NCI-H1417 treated with DMSO at 0.1 percent for 48 hours (cell line): ENCODE measurements at places on chromosomes 7 and 10.

DNA sequence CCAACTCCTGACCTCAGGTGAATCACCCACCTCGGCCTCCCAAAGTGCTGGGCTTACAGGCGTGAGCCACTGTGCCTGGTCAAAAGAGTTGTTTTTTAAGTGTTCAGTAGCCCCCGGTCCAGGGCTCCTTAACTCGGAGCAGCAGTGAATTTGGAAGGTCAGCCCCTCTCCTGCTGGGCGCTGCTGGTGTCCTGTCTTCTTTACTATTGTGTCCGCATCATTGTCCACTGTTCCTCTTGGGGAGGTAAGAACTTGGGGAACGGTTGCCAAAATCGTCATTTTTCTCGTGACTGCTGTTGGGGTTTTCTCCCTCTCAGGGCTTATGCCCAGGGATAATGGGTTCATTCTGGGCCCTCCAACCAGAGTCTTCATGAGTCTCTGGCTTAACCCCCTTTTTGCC, 46.7 kb downstream of the CAMK1D start:
- DNase-seq, result no peak

- DNase-seq, result no peak
These were observed at the start of gene ZNF316 for GRCh38 chr7:6636741-6637543. Gene ZNF316 (plus strand): TSS chr7:6637318. CDS start chr7:6642410, 5,092 bp downstream.

DNA sequence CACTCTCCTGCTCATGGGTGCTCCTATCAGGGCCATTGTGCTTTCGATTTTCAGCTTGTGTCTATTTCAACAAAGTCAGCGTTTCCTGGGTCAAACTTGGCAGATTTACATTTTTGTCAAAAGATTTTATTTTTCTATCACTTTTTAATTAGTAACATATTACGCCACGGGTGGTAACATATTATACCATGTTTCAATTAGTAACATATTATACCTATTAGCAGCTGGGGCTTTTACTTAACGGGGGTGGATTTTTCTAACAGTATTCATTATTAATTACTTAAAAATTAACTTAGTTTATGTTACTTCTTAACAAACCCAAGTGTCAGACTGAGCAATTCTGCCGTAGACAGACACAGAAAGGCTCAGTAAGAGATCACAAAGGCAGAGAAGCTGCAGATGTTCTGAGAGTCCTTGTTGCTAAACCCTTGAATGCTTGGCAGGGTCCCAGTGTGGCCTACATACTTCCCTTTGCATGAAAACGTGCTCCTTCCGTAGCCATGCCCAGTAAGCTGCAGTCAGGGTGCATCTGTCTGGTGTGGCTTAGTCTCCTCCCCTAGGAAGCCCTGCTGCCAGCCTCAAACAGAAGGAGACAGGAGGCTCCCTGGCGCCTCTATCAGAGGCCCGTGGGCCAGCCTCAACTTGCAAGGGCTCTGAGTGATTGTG, 263.1 kb upstream of the CXCL12 start:
- DNase-seq, result no peak

- DNase-seq, result no peak
These were observed 13.7 kb downstream of the CISD1 start for GRCh38 chr10:58282615-58283014.

GRCh38 chr7:119996634-119997033, 276.3 kb upstream of the KCND2 start:
- DNase-seq, result no peak

GRCh38 chr7:111011520-111011919, 79.4 kb upstream of the LRRN3 start:
- no peak for DNase-seq

- no peak for DNase-seq
These were observed 12.6 kb downstream of the HPS1 start for GRCh38 chr10:98433881-98434732.

GRCh38 chr7:131338691-131339390, 11.2 kb downstream of the MKLN1 start:
- DNase-seq, result no peak

- no peak for DNase-seq
These were observed 242.1 kb downstream of the CDC14C start for GRCh38 chr7:49166441-49166840.

GRCh38 chr7:107846324-107846723, 43.3 kb upstream of the SLC26A3 start:
- no peak for DNase-seq

DNA sequence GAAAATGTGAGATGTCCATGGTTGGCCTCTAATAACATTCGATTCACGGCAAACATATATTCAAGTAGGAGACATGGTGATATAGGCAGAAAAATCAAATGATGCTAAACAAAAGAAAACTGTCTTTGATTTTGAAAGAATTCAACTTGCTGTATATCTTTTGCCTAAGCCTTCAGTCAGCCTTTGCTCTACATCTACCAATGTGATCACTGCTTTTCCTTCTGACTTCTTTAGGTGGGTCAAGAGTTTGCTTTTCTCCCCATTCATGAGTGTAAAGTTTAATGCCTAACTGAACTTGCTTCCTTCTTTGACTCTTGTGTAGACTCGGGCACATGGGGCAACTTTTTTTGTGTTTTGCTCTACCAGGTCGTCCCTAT, 417 bp upstream of the HIF1AN start:
- no peak for DNase-seq

DNA sequence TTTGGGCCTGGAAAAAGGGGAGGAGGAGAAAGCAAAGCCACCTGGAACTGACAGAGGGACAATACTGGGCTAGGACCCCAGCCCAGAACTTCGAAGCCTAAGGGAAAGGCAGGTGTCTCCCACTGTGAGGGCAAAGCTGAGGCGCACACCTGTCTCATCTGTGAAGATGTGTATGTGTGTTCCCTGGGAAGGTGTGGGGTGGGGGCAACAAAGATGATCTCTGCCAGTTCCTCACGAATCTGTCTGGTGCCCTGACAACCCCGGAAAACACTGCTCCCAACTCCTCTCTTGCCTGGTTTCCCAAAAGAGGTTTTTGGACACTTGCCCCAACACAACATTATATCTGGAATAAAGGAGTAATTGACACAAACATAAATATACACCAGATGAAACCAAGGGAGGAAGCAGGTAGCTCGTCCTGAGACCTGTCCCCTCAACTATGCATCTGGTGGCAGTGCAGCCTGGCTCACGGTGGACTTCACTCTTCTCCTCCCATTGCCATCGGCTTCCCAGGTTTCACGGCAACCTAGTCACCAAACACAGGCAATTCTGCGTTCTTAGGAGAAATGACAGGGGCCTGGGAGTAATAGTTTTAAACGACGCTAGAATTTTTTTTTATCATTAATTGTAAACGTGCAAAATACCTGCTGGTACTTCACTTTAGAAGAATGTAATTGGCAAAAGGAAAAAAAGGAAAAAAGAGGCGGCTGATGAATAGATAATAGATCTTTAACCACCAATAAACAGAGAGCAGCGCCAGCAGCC, 1.7 kb upstream of the EMX2 start:
- DNase-seq, result no peak

DNA sequence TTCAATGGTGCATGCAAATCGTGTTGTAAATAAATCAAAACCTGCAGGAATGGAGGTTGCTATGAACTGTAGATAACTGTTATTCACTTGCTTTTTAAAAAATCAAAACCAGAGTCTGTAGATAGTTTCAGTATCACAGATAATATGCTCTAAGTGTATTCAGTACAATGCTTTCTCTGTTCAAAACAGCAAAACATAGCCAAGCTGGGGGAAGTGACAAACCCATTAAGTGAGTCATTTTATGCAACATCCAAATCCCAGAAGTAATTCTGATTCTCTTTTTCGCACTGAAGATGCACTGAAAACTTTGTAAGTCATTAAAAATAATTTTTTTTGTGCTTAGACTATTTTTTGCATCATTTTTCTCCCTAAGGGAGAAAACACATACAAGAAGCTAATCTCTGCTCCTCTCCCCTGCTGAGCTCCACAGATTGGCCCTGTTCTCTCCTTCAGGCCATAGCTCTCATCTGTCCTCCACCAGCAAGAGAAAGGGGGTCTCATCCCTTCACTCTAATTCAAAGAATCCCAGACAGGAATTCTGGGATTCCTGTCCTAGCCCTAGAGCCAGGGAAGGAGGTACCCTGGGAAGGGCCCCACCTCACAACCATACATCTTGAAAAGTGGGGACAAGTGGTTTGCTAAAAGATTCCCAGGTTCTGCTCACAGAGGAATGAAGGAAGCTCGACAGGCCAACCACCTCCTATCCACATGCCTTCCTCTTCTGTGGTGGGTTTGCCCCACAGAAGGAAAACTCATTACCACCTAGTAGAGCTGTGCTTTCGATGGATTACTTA, 4.9 kb downstream of the PRTFDC1 start:
- no peak for DNase-seq

GRCh38 chr10:60430836-60431597, 41.3 kb upstream of the ANK3 start:
- DNase-seq, result no peak

DNA sequence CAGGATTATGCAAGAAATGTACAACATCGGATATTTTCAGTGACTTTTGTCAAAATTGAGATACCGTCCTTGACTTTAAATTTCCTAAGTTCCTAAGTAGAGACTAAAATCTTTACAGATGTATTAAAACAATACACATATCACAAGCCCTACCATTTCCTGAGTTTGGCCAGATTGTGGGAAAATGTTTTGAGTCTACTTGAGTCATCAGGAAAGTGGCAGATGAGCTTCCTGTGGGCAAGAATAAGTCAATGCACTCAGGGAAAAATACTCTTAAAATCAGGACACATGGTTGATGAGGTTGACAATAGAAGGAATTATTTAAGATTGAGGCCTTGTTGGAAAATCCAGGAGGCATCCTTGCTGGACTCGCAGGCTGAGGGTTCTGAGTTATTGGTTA, 162.5 kb downstream of the SNX10 start:
- no peak for DNase-seq

GRCh38 chr10:47363781-47364180, 15.6 kb downstream of the RBP3 start:
- no peak for DNase-seq

DNA sequence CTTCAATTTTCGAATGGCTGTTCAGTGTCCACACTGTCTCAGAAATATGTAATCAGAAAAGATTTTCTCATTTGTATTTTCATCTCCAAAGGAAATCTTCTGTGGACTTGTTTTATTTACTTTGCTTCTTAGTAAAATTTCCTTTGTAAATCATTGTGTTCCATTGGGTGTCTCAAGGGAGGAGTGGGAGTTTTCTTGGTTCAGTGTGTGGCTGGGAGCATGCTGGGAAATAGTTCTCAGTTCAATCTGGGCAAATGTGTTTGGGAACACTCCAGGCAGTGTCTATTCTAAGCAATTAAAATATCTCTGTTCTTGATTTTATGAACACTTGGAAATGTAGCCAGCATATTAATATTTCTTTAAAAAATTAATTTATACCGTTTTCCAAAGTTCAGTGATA, 1019.8 kb downstream of the CNTNAP2 start:
- DNase-seq, result no peak
